ENCODE measurements at places on chromosomes 4 and X.
A peak's percentile ranks its signal among the peaks of the same experiment; 100 is the strongest.

- DNase-seq: no peak
Measured at GRCh38 chr4:13539619-13540445, 4.5 kb downstream of the NKX3-2 start.

DNA sequence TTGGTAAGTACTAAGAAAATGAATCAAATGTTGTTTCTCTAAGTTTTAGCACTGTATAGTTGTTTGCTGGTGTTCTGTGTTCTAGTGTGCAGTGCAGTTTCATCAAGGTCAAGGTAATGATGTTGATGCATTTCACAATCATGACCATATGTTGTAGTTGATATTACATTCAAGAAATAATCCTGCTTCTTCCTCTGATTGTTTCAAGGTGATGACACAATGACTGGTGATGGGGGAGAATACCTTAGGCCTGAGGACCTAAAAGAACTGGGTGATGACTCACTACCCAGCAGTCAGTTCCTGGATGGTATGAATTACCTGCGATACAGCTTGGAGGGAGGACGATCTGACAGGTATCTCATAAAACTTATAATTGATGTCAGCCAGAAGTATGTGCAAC lies 261.6 kb downstream of the ANK2 start:
- DNase-seq: no peak

- no peak for DNase-seq
Measured at GRCh38 chrX:154317391-154317995, 21.9 kb downstream of the TKTL1 start.

DNA sequence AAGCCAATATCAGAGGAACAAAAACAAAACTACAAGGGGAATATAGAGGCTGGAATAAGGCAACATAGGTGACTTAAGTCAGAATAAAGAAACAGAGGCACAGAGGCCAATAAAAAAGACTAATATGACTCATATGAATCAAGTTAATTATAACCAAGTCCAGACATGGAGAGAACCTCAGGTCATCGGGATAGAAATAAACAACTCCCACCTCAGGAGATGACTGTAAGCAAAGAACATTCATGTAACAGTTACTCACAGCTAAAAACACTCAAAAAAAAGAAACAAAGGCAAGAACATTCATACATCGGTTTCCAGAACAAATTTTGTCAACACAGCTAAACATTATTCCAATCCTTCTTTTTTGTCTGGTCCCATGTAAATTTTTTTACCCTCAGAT lies 60.3 kb upstream of the RXFP1 start:
- no peak for DNase-seq

DNA sequence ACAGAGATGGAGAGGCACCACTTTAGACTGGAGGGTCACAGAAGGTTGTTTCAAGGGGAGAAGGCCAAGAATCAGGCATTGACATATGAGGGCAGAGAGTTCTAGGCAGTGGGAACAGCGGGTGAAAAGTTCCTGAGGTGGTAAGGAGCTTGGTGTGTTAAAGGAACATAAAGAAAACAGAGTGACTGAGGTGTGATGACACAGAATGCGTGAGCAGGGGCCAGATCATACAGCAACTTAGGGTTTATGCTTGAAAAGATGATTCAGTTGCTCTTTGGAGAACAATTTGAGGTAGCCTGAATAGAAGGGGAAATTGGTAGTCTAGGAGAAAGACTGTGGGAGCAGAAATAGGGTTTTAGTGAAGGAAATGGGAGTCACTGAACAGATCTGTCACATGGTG lies 179.2 kb downstream of the AMELX start:
- DNase-seq: no peak

DNA sequence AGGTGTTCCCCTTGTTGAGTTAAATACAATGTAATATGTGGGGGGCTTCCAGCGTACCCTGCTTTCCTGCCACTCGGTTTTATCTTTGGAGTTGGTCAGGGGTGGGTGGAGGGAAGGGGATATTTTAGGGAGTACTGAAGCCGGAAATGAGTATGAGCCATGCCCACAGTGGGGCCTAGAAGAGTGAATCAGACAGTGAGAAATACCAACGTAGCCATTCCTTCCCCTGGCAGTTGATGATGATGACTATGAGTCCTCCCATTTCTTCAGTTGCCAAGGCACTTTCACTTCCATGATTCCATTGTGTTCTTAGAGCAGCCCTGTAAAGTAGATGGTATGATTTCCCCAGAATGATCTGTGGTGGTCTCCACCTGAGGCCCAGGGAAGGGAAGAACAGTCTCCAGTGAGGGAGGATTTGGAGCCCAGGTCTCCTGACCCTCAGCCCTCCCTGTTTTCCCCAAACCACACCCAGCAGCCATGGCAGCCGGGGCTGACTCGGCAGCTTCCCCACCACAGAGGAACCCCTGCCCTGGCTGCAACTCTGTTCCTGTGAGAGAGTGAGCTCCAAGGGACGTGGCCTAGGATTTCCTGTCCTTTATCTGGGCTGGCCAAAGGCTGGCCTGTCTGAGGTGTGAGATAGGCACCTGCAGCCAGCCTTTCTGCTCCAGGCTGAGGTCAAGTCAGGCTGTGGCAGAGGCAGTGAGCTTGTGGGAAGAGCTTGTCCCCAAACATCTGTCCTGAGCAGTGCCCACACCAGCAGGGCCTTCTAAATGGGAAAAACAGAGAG lies 52.7 kb downstream of the STARD8 start:
- no peak for DNase-seq

DNA sequence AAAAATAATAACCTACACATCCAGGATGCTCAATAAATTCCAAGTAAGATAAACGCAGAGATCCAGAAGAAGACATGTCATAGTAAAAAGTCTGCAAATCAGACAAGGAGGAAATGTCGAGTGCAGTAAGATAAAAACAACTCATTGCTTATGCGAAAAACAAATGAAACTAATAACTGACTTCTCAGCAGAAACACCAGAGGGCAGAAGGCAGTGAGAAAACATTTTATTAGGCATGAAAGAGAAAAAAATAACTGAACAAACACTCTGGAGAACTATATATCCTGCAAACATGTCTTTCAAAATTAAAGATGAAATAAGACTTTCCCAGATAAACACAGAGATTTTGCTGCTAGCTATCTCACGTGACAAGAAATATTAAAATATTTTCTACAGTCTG lies 201.3 kb upstream of the CTSO start:
- no peak for DNase-seq

GRCh38 chr4:164345756-164346155 lies 408.2 kb upstream of the SMIM31 start:
- no peak for DNase-seq

GRCh38 chr4:12973522-12973921 lies 510.6 kb downstream of the RAB28 start:
- no peak for DNase-seq

GRCh38 chrX:2609431-2610238 lies 81.5 kb upstream of the CD99 start:
- DNase-seq: no peak

DNA sequence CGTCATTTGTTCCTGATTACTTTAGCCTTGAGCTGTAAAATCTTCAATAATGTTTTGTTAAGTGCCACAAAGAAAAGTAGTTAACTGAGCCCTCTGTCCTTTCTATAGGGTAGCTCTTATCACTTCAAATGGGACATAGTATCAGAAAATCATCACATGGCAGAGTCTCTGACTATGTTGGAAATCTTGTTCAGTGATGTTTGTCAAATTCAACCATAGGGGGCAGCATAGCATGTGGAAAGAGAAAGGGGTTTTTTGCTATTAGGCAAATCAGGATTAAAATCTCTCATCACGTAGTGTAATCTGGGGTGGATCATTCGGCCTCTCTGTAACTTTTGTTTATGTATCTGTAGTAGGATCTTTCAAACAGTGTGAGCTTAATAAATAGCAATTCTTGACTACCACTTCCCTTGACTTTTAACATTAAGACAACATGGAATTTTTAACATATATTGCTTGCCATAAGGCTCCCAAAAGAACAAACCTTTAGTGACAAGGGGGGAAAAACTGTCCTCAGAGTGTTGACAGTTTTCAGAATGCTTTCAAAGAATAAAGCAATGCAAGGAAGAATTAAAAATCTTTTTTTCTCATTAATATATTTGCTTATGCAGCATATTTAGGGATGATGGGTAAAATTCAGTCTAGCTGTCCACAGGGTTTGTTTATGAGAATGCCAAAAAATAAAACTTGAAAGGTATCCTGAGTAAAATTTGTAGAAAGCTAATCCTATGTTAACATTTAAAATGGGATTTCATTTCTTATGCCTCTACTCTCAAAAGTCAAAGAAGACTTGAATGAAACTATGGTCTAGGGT lies 127.2 kb downstream of the FBXW7 start:
- DNase-seq: peak; percentile 3

GRCh38 chr4:105417624-105418023 lies 56.2 kb downstream of the PPA2 start:
- DNase-seq: no peak

DNA sequence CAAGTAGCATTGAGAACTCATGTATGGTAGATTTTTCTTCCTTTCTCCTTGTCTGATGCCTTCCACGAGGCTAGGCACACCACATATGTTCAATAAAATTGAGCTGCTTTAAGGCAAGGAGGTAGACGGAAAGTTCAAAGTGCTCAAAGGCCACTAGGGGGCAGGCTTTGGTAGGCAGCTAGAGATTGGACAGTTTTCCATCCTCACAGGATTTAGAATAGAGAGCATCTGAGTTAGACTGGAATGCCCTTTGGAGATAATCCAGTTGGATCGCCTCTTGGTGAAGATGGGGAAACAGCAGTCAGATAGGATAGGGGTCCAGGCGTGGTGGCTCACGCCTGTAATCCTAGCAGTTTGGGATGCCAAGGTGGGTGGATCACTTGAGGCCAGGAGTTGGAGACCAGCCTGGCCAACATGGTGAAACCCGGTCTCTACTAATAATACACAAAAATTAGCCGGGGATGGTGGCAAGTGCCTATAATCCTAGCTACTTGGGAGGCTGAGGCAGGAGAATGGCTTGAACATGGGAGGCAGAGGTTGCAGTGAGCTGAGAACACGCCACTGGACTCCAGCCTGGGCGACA lies 30.4 kb downstream of the ELF4 start:
- DNase-seq: peak; percentile 40

DNA sequence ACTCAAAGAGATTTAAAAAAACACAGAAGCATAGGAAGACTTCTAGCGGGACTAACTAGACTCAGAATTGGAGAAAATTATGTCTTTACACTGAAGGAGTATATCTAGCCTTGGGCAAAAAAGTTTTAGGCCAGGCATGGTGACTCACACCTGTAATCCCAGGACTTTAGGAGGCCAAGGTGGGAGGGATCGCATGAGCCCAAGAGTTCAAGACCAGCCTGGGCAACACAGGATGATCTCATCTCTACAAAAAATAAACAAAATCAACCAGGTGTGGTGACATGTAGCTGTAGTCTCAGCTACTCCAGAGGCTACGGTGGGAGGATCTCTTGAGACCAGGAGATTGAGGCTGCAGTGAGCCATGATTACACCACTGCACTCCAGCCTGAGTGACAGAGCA lies 99.5 kb downstream of the NEUROG2 start:
- no peak for DNase-seq

DNA sequence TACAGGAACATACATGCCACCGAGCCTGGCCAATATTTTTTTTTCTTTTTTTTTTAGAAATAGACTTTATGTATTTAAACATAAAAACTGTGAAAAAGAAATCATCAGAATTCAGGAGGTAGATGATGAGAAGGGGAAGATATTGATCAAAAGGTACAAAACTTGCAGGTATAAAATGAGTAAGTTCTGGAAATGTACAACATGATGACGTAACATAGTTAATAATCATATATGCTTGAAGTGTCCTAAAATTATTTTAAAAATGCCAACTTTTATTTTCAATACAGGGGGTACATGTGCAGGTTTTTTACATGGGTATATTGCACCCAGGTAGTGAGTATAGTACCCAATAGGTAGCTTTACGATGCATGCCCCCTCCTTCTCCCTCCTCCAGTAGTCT lies 337.6 kb downstream of the GRID2 start:
- DNase-seq: no peak

- DNase-seq: no peak
Measured at GRCh38 chrX:150573702-150574101, 5.3 kb downstream of the MTM1 start.

- no peak for DNase-seq
Measured at GRCh38 chr4:60500810-60501209, 699.3 kb upstream of the ADGRL3 start.

DNA sequence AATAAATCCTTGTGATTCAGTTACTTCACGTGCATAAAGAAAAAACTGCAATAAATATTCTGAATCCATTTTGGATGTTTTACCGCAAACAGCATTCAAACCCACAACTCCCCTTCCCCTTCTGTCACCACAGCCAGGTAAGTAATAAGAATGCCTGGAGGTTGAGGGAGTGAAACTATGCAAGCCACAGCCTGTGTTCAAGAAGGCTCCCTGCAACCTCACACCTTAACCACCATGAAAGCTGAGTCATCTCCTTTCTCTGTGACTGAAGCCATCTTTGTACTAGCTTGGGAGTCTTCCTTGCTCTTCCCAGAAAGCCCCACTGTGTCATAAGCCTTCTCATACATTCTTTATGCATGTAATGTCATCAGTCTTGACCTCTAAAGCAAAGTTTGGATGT lies 297.0 kb upstream of the PUDP start:
- DNase-seq: no peak

- no peak for DNase-seq
Measured at GRCh38 chr4:74223801-74224200, 65.9 kb downstream of the MTHFD2L start.

- no peak for DNase-seq
Measured at GRCh38 chr4:173231916-173232315, 63.3 kb downstream of the GALNT7 start.

DNA sequence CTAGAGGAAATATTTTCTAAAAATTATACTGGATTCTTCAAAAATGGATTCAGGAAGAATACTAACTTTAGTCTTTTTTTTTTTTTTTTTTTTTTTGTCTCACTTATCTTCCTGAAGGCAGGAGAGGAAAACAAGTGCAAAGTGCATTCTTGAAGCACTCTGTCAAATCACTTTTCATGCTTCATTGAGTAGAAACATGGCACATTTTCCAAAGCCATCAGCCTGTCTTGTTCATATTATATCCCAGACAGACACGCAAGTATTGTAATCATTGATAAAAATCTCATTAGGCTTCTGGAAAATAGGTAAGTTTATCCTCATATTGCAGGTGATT lies 1.2 kb downstream of the BBS12 start:
- DNase-seq: no peak

DNA sequence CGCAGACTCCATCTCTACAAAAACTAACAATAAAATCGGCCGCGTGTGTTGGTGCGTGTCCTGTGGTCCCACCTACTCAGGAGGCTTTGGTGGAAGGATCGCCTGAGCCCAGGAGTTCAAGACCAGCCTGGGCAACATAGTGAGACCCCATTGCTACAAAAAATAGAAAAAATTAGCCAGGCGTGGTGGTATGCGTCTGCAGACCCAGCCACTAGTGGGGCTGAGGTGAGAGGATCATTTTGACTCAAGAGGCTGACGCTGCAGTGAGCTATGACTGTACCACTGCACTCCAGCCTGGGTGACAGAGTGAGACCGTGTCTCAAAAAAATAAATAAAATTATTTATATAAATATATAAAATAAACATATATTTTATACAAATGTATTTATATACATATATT lies 22.3 kb downstream of the ASMTL start:
- no peak for DNase-seq

- DNase-seq: no peak
Measured at GRCh38 chrX:150200820-150201287, 162.3 kb upstream of the MAMLD1 start.

Measured in NCI-H774 (cell line).